Foreskin melanocyte (primary cell): ENCODE measurements at places on chromosomes 6 and 20.

GRCh38 chr6:36177166-36177565 lies 19.4 kb upstream of the BRPF3 start:
- DNase-seq: no peak

GRCh38 chr6:131058236-131058635 lies 4.8 kb downstream of the EPB41L2 start:
- DNase-seq: no peak

DNA sequence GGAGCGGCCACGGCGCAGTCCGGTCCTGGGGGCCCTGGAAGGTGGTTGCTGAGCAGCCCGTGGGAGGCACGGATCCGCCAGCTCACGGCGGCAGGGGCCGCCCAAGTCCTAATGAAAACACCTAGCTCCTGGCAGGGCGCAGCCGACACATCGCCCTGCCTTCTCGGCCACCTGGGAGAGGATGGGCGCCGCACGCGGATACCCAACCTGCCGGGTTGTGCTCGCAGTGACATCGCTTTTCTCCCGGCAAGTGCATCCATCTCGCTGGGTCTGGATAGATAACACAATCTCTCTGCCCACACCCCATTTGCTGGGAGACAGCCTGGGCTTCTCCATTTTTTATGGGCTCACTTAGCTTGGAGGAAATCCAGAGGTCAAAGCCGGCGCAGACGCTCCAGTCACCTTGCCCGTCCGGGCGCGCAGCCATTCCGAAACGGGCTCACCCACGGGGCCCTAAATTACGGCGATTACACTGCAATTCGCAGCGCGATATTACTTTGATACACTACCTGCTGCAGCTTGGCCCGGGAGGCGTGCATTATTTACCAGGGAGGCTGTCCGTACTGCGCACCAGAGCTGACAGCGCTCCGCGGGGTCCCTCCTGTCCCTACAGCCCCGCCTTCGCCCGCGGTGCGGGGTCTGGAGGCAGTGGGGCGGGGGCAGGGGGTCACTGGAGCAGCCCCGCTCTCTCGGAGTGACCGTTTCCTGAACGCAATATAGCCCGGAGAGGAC lies 36.2 kb upstream of the CCDC167 start:
- no peak for DNase-seq

DNA sequence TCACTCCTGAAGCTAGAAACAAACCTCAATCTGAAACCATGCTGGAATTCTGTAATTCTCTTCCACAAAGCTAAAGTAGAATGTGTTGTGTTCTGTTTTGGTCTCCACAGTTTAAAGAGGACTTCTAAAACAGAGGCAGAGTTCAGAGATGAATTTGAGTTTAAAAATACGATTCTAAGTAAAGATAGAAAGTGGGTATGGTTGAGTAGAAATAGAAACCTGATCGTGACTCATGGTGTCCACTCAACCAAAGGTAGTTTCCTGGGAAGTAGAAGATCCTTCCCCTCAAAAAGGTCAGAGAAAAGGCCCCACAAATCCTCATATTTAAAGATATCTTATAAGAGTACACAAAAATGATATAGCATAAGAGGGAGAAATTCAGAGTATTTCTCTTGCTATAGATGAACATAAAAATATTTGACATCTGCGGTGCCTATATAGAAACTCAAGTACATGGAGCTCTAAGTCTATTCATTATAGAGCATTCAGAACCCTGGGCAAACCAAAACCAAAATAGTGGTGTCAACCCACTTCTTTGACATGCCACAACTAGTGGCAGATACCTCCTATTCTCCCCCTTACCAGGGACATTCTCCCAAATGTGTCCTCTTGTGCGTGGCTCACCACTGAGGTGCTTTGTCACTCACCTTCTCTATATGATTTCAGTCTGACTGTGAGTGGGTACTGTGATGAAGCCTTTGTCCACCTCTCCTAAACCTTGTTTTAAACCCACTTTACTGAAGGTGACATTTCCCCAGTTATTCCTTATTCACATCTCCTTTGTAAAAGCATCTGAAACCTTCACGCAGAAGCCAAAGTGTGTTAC lies 84.5 kb downstream of the PLCB1 start:
- DNase-seq: no peak
